A549 treated with dexamethasone at 1 μM for 4 hours (cell line): ENCODE measurements at places on chromosomes 11 and 22. TPM values are rescaled to one million over a fixed set of nuclear protein-coding genes. Genes with fewer than 3 reads are reported as not detected.

MS4A7 gene
- not detected in 5 replicates for total RNA-seq

KCNK7 gene
- total RNA-seq: 0.21 to 0.59 TPM (median 0.45 TPM) in 5 replicates

TUB gene
- total RNA-seq: 4.6 to 7.1 TPM (median 6.8 TPM) in 5 replicates

OTOG gene
- not detected in 5 replicates for total RNA-seq

KCNQ1 gene
- total RNA-seq: 0.52 to 0.75 TPM (median 0.60 TPM) in 5 replicates

NUP98 gene
- 63.6 to 81.5 TPM (median 77.7 TPM) in 5 replicates for total RNA-seq

MUC5B gene
- 1.1 to 4.5 TPM (median 2.4 TPM) in 5 replicates for total RNA-seq

INPP5J gene
- total RNA-seq: 0.21 to 0.55 TPM (median 0.47 TPM) in 5 replicates

CLCF1 gene
- total RNA-seq: 28.8 to 36.7 TPM (median 32.5 TPM) in 5 replicates

VPREB1 gene
- total RNA-seq: not detected in 5 replicates

UCP2 gene
- total RNA-seq: 83.0 to 92.6 TPM (median 87.9 TPM) in 5 replicates

PGM2L1 gene
- total RNA-seq: 12.1 to 20.5 TPM (median 19.2 TPM) in 5 replicates

OR52I2 gene
- not detected in 5 replicates for total RNA-seq

NCF4 gene
- total RNA-seq: 0.11 to 0.13 TPM in 2 of 5 replicates, not detected in the others

TRIM66 gene
- total RNA-seq: 0.88 to 2.8 TPM (median 2.2 TPM) in 5 replicates

TECTA gene
- total RNA-seq: 0.04 to 0.12 TPM (median 0.07 TPM) in 5 replicates

HEPHL1 gene
- total RNA-seq: not detected in 5 replicates

LSP1 gene
- total RNA-seq: 1.6 to 2.9 TPM (median 2.0 TPM) in 5 replicates

BRSK2 gene
- 3.9 to 7.2 TPM (median 5.8 TPM) in 5 replicates for total RNA-seq

OR52E8 gene
- total RNA-seq: not detected in 5 replicates

B3GAT1 gene
- total RNA-seq: 0.03 TPM in 1 of 5 replicates, not detected in the others

RTN4R gene
- total RNA-seq: 6.7 to 13.7 TPM (median 12.4 TPM) in 5 replicates

CDC42BPG gene
- 1.0 to 1.6 TPM (median 1.5 TPM) in 5 replicates for total RNA-seq

TRAF6 gene
- 7.1 to 9.5 TPM (median 9.0 TPM) in 5 replicates for total RNA-seq

TRIM49 gene
- 0.05 to 0.20 TPM (median 0.17 TPM) in 5 replicates for total RNA-seq

INCENP gene
- 42.4 to 64.7 TPM (median 60.5 TPM) in 5 replicates for total RNA-seq

YWHAH gene
- total RNA-seq: 118 to 156 TPM (median 150 TPM) in 5 replicates

TMEM191B gene
- 0.81 to 1.3 TPM (median 0.97 TPM) in 5 replicates for total RNA-seq

APLP2 gene
- total RNA-seq: 160 to 184 TPM (median 178 TPM) in 5 replicates

DDIAS gene
- 14.1 to 19.0 TPM (median 16.3 TPM) in 5 replicates for total RNA-seq

WBP2NL gene
- 0.07 to 0.08 TPM in 2 of 5 replicates, not detected in the others for total RNA-seq

SEPTIN3 gene
- total RNA-seq: 0.97 to 1.5 TPM (median 1.2 TPM) in 5 replicates

B4GAT1 gene
- 13.4 to 15.6 TPM (median 14.6 TPM) in 5 replicates for total RNA-seq

PANX3 gene
- not detected in 5 replicates for total RNA-seq

C11orf97 gene
- total RNA-seq: not detected in 5 replicates

POLD3 gene
- 14.6 to 19.1 TPM (median 15.9 TPM) in 5 replicates for total RNA-seq

E2F8 gene
- total RNA-seq: 5.4 to 6.9 TPM (median 6.1 TPM) in 5 replicates

SHANK2 gene
- 7.0 to 12.1 TPM (median 8.8 TPM) in 5 replicates for total RNA-seq

WNT7B gene
- total RNA-seq: 34.9 to 53.2 TPM (median 50.1 TPM) in 5 replicates
